ENCODE measurements at places on chromosomes 12 and 14. TPM values are rescaled to one million over a fixed set of nuclear protein-coding genes. Genes with fewer than 3 reads are reported as not detected.

GRCh38 chr12:48151103-48151771 is 6.1 kb downstream of the ASB8 start:
- no peak for DNase-seq
- no peaks in the 10 kb centered on the region for H3K27me3 ChIP-seq
- H3K36me3 ChIP-seq: peaks cover 9% of the 10 kb centered on the region
- no peak overlapping the region for H3K4me3 ChIP-seq

DNA sequence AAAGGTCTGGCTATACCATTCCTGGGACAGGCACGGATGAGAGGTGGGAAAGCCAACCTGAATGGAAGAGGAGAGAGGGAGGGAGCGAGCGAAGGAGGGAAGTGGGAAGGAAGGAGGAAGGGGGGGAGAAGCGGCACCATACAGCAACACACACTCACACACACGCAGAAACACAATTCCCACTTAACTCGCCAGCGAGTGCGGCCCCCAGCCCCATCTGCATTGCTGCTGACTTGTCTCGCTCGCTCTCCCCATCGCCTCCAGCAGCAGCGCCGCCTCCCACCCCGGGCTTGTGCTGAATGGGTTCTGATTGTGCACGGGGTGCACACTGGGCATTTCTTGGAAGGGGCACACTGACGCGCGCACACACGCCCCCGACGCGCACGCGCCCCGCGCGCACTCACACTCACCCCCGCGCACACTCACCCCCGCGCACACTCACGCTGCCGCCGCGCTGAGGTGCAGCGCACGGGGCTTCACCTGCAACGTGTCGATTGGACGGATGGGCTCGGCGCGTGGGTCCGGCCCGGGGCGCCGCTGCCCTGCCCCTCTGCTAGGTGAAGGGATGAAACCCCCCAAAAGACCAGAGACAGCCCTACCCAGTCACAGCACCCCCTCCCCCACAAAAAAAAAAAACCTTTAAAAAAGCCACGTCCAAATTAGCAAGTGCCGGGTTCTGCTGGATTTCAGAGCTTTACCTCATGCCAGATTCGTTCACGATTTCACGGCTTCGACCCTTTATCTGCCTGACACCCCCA is 685 bp downstream of the GRIN2B start:
- H3K36me3 ChIP-seq: peaks cover 2% of the 10 kb centered on the region
- DNase-seq: peak; percentile 28
- H3K27ac ChIP-seq: peak overlapping the region; percentile 42

DNA sequence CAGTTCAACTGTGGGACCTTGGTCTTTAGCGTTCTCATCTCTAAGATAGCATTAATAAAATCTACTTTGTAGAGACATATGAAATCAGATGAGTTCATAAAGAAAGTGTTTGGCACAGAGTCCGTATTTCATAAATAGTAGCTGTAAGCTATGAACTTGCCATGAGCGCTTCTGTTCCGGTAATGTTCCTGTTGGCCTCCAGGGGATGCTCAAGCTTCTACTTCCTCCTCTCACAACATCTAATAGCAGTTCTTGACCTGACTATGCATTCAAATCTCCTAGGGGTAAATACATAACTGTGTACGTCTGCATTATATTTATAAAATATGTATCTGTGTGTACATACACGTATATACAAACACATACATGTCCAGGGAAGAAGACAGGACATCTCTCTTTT is 288.2 kb upstream of the TMPO start:
- H3K4me1 ChIP-seq: peaks cover 27% of the 10 kb centered on the region
- H3K27me3 ChIP-seq: no peaks in the 10 kb centered on the region
- DNase-seq: no peak
- no peak overlapping the region for H3K4me3 ChIP-seq
- H3K36me3 ChIP-seq: no peaks in the 10 kb centered on the region
- H3K27ac ChIP-seq: no peak overlapping the region

DNA sequence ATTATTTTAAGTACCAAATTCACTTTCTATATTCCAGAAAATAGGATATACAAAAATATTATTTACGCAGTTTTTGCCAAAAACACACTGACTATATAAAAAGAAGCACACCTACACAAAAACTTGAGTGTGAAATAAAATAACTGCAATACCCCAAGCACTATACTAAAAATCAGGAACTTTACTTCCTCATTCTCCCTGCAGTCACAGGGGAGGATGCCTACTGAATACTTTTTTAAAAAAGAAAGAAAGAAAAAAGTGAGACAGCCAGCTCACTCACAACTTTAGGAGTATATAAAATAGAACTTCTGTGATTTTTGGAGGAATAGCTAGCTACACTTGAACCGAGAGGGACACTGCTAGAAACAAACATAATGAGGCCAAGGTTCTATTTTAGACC is 12.2 kb downstream of the RPS6KA5 start:
- no peak overlapping the region for H3K4me3 ChIP-seq
- DNase-seq: no peak
- H3K27ac ChIP-seq: no peak overlapping the region

DNA sequence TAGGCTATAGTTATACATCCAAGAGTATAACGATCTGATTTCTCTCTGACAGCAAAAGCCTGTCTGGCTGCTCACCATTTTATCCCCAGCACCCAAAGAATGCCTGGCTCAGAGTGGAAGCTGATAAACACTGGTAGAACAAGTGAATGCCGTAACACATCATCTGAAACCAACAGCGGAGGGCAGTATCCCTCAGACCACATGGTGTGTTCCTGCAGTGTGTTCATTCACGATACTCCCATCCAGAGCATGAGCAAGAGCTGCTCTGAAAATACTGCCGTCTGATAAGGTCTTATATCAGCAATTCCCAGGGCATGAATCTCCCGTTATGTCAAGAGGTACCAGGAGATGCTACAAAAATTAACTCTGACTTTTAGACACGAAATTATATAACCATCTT is 95.9 kb downstream of the TTC7B start:
- H3K27me3 ChIP-seq: no peaks in the 10 kb centered on the region
- no peak overlapping the region for H3K27ac ChIP-seq
- no peak for DNase-seq
- H3K4me1 ChIP-seq: peaks cover 36% of the 10 kb centered on the region
- H3K36me3 ChIP-seq: no peaks in the 10 kb centered on the region

DNA sequence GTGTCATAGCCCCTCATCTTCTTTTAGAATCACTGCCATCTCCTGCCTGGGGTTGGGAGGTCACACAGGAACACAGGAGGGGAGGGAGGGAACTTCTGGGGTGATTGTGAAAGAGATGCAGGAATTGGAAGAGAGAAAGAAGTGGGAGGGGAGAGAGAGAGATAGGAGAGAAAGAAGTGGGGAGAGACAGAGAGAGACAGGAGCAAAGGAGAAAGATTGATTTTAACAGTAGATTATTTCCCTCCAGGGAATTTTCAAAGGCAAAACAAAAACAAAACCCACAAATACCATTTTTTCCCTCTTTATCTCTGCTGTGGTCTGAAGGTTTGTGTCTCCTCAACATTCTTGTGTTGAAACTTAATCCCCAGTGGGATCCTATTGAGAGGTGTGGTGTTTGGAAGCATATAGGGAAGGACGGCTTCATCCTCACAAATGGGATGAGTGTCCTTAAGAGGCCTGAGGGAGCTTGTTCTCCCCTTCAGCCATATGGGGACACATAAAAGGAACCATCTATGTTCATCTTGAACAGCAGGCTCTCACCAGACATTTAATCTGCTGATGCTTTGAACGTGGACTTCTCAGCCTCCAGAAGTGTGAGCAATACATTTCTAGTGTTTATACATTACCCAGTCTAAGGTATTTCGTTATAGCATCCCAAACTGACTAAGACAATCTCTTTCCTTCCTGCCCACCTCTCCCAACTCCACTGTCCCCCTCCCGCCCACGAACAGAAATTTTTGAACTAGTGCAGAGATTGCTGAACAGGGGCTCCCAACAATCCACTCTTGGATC is 134.9 kb upstream of the MAX start:
- DNase-seq: no peak
- H3K4me3 ChIP-seq: no peak overlapping the region
- H3K27ac ChIP-seq: peak overlapping the region; percentile 67
- H3K4me1 ChIP-seq: peaks cover 11% of the 10 kb centered on the region
- no peaks in the 10 kb centered on the region for H3K36me3 ChIP-seq

The PIANP gene
- total RNA-seq: 2.0 TPM

GRCh38 chr12:188910-189621 is 24.9 kb downstream of the SLC6A12 start:
- H3K27ac ChIP-seq: peak overlapping the region; percentile 78
- H3K27me3 ChIP-seq: peaks cover 74% of the 10 kb centered on the region
- DNase-seq: peak; percentile 80
- peak overlapping the region; percentile 87 for H3K4me3 ChIP-seq
- H3K4me1 ChIP-seq: peaks cover 2% of the 10 kb centered on the region

- no peak overlapping the region for H3K27ac ChIP-seq
- no peak for DNase-seq
- H3K27me3 ChIP-seq: peaks cover 7% of the 10 kb centered on the region
- no peaks in the 10 kb centered on the region for H3K4me1 ChIP-seq
- H3K4me3 ChIP-seq: no peak overlapping the region
Observed at GRCh38 chr14:91843437-91843836, 23.9 kb downstream of the TC2N start.

DNA sequence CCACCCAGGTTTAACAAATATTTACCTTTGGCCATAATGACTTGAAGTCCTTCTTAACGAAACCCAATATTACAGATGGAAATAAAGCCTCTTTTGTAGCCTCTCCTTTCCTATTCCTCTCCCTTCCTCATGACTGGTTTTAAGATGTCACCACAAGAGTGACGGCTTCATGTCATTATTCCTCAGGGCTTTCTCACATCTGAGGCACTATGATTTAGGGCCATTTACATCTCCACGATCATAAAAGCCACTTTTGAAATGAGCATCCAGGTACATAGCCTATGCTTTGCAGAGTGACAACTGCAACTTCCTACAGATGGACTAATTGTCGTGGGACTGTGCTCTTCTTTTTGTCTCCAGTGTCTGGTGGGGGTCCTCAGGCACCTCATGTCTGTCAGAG is 32.3 kb upstream of the DACT1 start:
- peaks cover 25% of the 10 kb centered on the region for H3K4me1 ChIP-seq
- H3K27me3 ChIP-seq: no peaks in the 10 kb centered on the region
- no peak for DNase-seq
- H3K4me3 ChIP-seq: no peak overlapping the region
- H3K27ac ChIP-seq: no peak overlapping the region

The IFT43 gene
- total RNA-seq: 45.1 TPM

DNA sequence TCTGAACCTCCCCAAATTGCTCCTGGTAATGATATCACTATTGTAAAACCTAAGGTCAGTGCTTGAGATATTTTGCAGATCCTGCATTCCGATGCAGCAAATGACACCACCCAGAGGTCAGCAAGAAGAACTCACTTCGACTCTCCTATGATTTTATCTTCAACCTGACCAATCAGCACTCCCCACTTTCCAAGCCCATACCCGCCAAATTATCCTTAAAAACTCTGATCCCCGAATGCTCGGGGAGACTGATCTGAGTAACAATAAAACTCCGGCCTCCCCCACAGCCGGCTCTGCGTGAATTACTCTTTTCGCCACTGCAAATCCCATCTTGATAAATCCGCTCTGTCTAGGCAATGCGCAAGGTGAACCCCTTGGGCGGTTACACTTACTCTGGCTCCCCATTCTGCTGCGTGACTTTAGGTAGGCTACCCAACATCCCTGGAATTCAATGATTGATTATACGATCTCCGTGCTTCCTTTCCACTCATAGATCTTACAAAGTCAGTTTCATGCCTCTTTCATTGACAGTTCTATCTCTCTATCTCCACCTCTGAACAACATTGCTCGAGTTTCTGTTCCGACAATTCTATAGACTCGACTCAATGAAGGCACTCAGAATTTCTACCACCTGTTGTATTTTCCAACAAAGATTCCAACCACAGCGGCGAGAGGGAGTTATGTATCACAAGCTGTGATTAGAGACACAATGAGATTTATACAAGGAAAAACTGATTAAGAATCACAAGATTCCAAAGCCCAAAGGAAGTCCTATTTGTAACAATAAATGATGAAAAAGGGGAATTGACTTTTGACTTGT is 939 bp downstream of the NPC2 start:
- no peak overlapping the region for H3K27ac ChIP-seq
- no peaks in the 10 kb centered on the region for H3K36me3 ChIP-seq
- H3K4me3 ChIP-seq: no peak overlapping the region

GRCh38 chr14:36503771-36504741 is 16.0 kb downstream of the NKX2-1 start:
- H3K27me3 ChIP-seq: peaks cover 92% of the 10 kb centered on the region
- no peak overlapping the region for H3K4me3 ChIP-seq
- no peaks in the 10 kb centered on the region for H3K4me1 ChIP-seq
- no peak overlapping the region for H3K27ac ChIP-seq
- peak; percentile 18 for DNase-seq
- H3K36me3 ChIP-seq: no peaks in the 10 kb centered on the region

GRCh38 chr12:77996670-77997069 is 166.0 kb downstream of the NAV3 start:
- peaks cover 5% of the 10 kb centered on the region for H3K4me1 ChIP-seq
- DNase-seq: no peak
- H3K27ac ChIP-seq: no peak overlapping the region
- no peak overlapping the region for H3K4me3 ChIP-seq
- H3K27me3 ChIP-seq: no peaks in the 10 kb centered on the region

DNA sequence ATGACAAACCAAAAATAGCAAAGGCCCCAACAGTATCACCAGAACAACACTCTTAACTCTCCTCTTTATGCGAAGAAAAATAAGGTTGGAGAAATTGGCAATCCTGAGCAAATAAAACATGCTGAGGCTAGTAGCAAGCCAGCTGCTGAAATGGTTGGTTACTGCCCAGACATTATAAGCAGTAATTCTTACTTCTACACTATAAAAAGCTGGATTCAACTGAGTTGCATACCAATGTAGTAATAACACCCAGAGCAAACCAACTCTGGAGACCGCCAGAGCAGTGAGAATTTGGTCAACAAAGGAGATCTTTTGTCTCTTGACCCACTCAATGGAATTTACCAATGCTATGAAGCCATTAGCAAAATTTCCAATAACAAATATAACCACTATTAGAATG is 628 bp downstream of the TAS2R30 start:
- peaks cover 14% of the 10 kb centered on the region for H3K36me3 ChIP-seq
- no peak for DNase-seq
- peaks cover 13% of the 10 kb centered on the region for H3K4me1 ChIP-seq

GRCh38 chr14:99052467-99052866 is 219.5 kb downstream of the BCL11B start:
- no peaks in the 10 kb centered on the region for H3K36me3 ChIP-seq
- no peak for DNase-seq
- H3K27ac ChIP-seq: no peak overlapping the region
- H3K27me3 ChIP-seq: no peaks in the 10 kb centered on the region

GRCh38 chr12:111387747-111388323 is 17.9 kb upstream of the SH2B3 start:
- no peaks in the 10 kb centered on the region for H3K36me3 ChIP-seq
- no peak overlapping the region for H3K4me3 ChIP-seq
- peaks cover 21% of the 10 kb centered on the region for H3K27me3 ChIP-seq
